ENCODE measurements at places on chromosomes 16 and 17. TPM values are rescaled to one million over a fixed set of nuclear protein-coding genes. Genes with fewer than 3 reads are reported as not detected.

CMTM1 gene
- total RNA-seq = 17.8 TPM

ALKBH5 gene
- total RNA-seq = 118 TPM

TBC1D3G gene
- not detected for total RNA-seq

SEPTIN12 gene
- not detected for total RNA-seq

KIF19 gene
- total RNA-seq = 3.5 TPM

MEFV gene
- total RNA-seq = 0.15 TPM

LGALS9B gene
- not detected for total RNA-seq

FBXL16 gene
- 34.6 TPM for total RNA-seq

DNA sequence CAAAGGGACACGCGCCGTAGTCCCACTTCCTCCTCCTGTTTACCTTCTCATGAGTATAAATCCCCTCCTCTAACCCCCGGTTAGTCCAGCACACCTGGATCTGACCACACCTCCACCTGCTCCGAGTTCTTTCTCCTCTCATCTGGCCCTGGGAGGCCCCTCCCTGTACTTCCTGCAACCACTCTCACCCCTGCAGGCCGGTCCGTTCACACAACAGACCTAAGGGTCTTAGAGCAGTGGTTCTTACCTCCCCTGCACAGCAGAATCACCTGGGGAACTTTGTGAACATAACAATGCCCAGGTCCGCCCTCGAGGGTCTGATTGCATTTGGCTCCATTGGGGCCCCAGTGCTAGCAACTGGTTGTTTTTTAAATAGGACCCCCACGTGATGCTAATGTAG, 24.8 kb downstream of the TMEM114 start:
- no peaks in the 10 kb centered on the region for H3K27me3 ChIP-seq
- DNase-seq = no peak
- peaks cover 6% of the 10 kb centered on the region for H3K4me1 ChIP-seq
- H3K4me3 ChIP-seq = no peak overlapping the region

DNA sequence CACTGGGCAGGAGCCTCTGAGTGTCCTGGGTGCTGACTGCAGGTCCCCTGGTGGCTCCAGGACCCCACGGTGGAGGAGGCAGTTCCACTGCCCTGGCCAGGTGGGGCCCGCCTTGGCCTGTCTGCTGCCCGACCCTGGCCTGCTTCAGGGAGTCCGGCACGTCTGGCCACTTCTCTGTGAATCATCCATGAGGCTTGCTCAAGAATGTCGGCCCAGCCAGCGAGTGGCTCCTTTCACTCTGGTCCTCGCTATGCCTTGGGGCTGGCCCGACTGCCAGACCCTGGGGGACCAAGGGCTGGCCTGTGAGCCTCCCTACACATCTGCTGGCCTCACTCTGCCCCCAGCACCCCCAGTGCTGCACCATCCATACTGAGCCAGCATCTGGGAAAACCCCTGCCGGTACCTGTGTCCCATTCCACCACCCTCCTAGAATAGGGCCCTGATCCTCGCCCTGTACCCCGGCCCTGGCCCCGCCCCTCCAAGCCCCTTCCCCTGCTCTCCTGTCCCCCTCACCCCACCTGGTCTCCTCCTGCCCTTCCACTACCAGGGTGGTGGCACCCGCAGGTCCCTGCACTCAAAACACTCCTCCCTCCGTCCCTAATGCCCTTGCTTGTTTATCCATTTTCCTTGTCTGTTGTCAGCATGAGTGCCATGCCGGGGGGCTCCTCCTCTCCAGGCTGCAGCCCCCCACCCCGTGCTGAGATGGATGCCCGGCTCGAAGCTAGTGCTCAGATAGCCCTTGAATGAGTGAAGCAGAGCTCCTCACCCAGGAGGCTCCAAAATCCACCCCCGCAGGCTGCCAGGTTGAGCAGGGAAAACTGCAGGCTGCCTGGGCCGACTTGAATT, 35.5 kb downstream of the ADCY7 start:
- H3K36me3 ChIP-seq = peaks cover 43% of the 10 kb centered on the region
- no peak for DNase-seq
- H3K27me3 ChIP-seq = no peaks in the 10 kb centered on the region

DNA sequence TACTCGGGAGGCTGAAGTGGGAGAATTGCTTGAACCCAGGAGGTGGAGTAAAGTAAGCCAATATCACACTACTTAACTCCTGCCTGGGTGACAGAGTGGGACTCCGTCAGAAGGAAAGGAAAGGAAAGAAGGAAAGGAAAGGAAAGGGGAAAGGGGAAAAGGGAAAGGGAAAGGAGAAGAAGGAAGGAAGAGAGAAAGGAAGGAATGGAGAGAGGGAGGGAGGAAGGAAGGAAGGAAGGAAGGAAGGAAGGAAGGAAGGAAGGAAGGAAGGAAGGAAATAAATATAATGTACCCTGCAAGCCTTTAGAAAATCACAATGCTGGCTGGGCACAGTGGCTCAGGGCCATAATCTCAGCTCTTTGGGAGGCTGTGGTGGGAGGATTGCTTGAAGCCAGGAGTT, 27.3 kb downstream of the SLC5A11 start:
- H3K4me3 ChIP-seq = no peak overlapping the region
- no peak overlapping the region for H3K27ac ChIP-seq
- H3K27me3 ChIP-seq = peaks cover 1% of the 10 kb centered on the region
- DNase-seq = no peak
- H3K4me1 ChIP-seq = no peaks in the 10 kb centered on the region

GRCh38 chr16:84800158-84800978, 19.4 kb upstream of the CRISPLD2 start:
- H3K4me3 ChIP-seq = no peak overlapping the region
- no peak for DNase-seq
- H3K27me3 ChIP-seq = peaks cover 1% of the 10 kb centered on the region
- H3K4me1 ChIP-seq = peaks cover 3% of the 10 kb centered on the region
- H3K36me3 ChIP-seq = no peaks in the 10 kb centered on the region

DNA sequence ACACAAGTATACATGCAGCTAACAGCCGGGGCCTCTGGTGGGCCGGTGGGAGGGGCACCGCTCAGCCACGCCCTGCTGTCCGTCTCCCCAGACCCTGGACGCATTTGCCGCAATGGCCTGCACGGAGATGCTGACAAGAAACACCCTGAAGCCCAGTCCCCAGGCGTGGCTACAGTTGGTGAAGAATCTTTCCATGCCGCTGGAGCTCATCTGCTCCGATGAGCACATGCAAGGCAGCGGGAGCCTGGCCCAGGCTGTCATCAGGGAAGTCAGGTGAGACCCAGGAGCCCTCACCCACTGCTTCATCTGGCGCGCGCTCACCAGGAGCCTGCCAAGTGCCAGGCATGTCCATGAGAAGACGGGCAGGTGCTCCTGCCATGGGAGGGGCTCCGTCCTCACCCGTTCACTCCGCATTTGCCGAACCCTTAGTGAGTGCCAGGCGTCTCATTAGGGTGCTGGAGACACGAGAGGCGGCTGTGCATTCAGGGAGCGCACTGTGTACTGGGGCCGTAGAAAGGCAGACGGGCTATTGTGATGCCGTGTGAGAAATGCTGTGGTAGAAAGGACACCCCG, 51.4 kb upstream of the ENDOV start:
- H3K4me3 ChIP-seq = no peak overlapping the region
- no peaks in the 10 kb centered on the region for H3K27me3 ChIP-seq
- H3K4me1 ChIP-seq = no peaks in the 10 kb centered on the region
- peaks cover 96% of the 10 kb centered on the region for H3K36me3 ChIP-seq
- DNase-seq = no peak

DNA sequence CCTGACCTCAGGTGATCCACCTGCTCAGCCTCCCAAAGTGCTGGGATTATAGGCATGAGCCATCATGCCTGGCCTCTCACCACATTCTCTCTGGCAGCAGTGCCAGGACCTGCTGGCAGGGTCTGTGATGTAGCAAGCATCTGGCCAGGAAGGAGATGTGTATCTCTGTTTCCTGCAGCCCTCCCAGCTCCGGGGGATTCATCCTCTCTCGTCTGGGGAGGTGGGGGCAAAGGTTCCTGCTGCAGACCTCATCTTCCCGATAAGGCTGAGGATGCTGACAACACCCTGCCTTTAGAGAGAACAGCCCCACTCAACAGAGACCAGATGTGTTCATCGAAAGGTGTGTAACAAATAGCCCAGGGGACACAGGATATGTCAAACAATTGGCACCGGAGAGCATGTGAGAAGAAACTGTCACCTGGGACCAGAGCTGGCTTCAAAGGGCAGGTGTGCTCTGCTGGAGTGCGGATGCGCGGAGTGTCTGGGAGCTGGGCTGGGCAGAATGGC, 54.8 kb upstream of the SEC14L1 start:
- peaks cover 23% of the 10 kb centered on the region for H3K36me3 ChIP-seq
- no peak overlapping the region for H3K27ac ChIP-seq
- H3K4me1 ChIP-seq = peaks cover 42% of the 10 kb centered on the region
- H3K27me3 ChIP-seq = peaks cover 4% of the 10 kb centered on the region

- H3K4me1 ChIP-seq = no peaks in the 10 kb centered on the region
- no peaks in the 10 kb centered on the region for H3K36me3 ChIP-seq
- no peak for DNase-seq
- no peaks in the 10 kb centered on the region for H3K27me3 ChIP-seq
- H3K4me3 ChIP-seq = no peak overlapping the region
- no peak overlapping the region for H3K27ac ChIP-seq
These were observed 13.7 kb downstream of the GLP2R start for GRCh38 chr17:9839433-9839832.

- peak; percentile 67 for DNase-seq
- peak overlapping the region; percentile 76 for H3K27ac ChIP-seq
- no peak overlapping the region for H3K4me3 ChIP-seq
- no peaks in the 10 kb centered on the region for H3K27me3 ChIP-seq
These were observed 11.7 kb downstream of the CCDC57 start for GRCh38 chr17:82200743-82201497.

DNA sequence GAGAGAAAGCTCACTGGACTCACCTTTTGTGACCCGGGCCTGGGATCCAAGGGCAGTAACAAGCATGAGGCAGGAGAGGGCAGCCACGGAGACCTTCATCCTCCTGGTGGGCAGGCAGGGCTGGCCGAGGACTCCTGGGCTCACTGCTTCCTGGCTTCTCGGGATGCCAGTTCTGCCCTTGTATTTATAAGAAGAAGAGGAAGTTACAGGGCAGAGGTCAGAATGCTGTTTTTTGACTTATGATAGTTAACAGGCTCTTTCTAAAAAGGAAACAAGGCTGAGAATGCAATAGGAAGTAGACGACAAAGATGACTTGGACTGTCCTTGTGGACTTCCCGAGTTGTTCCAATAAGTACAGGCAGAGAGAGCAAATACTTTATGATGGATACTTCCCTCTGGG, at the start of gene CCL23:
Gene CCL23, minus strand, starts transcription at position 174 of the 400 bp plus-strand sequence. Its CDS starts 75 bp downstream, at position 99.
- no peaks in the 10 kb centered on the region for H3K36me3 ChIP-seq
- no peak for DNase-seq
- H3K4me1 ChIP-seq = no peaks in the 10 kb centered on the region
- peaks cover 53% of the 10 kb centered on the region for H3K27me3 ChIP-seq

DNA sequence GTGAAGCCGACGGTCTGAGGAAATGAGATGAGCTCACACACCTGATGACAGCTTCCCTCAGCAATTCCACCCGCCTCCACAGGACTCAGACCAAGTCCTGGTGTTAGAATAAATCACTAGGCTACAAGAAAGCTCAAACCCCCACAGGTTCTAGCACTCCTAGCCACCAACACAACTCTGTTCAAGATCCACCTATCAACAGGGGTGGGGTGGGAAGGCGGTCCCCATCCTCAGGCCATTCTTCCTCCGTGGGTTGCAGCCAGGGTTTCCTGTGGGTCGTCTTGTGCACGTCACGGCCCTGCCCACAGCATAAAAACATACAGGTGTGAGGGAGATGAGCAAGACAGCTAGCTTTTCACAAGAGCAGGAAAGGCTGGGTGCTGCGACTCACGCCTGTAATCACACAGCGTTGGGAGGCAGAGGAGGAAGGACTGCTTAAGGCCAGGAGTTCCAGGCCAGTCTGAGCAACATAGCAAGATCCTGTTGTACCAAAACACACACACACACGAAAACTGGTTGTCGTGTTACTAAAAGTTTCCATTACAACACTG, 81.1 kb downstream of the ANKRD11 start:
- H3K4me1 ChIP-seq = peaks cover 81% of the 10 kb centered on the region
- peaks cover 10% of the 10 kb centered on the region for H3K36me3 ChIP-seq
- H3K4me3 ChIP-seq = no peak overlapping the region
- DNase-seq = peak; percentile 72

GRCh38 chr16:62036802-62037135, 531 bp upstream of the CDH8 start:
- no peak overlapping the region for H3K27ac ChIP-seq
- no peak for DNase-seq
- H3K27me3 ChIP-seq = no peaks in the 10 kb centered on the region
- no peak overlapping the region for H3K4me3 ChIP-seq

- H3K27ac ChIP-seq = no peak overlapping the region
- DNase-seq = no peak
- H3K36me3 ChIP-seq = no peaks in the 10 kb centered on the region
- H3K4me3 ChIP-seq = no peak overlapping the region
- H3K27me3 ChIP-seq = peaks cover 7% of the 10 kb centered on the region
These were observed 10.0 kb downstream of the SLC38A8 start for GRCh38 chr16:84032458-84033178.

- no peak for DNase-seq
- H3K4me3 ChIP-seq = no peak overlapping the region
These were observed 17.0 kb downstream of the RPTOR start for GRCh38 chr17:80561541-80562114.

- peaks cover 67% of the 10 kb centered on the region for H3K36me3 ChIP-seq
- peak overlapping the region; percentile 94 for H3K27ac ChIP-seq
- peaks cover 59% of the 10 kb centered on the region for H3K4me1 ChIP-seq
- peak; percentile 35 for DNase-seq
These were observed 1.3 kb downstream of the METTL23 start for GRCh38 chr17:76727745-76728456.

GRCh38 chr17:19533718-19534561, at the start of gene SLC47A1:
SLC47A1 (plus strand) TSS chr17:19533854; CDS start chr17:19533940, 86 bp downstream.
- DNase-seq = no peak
- H3K27ac ChIP-seq = no peak within 1 kb of the TSS
- no peaks in the 10 kb centered on the region for H3K36me3 ChIP-seq
- H3K4me3 ChIP-seq = peak within 1 kb of the TSS; percentile 21
- peaks cover 16% of the 10 kb centered on the region for H3K4me1 ChIP-seq

- H3K4me1 ChIP-seq = no peaks in the 10 kb centered on the region
- peaks cover 40% of the 10 kb centered on the region for H3K27me3 ChIP-seq
- H3K27ac ChIP-seq = no peak overlapping the region
- H3K36me3 ChIP-seq = no peaks in the 10 kb centered on the region
- DNase-seq = no peak
These were observed 57.0 kb upstream of the KIFC3 start for GRCh38 chr16:57859331-57859730.

- DNase-seq = no peak
- H3K4me1 ChIP-seq = peaks cover 8% of the 10 kb centered on the region
- no peak overlapping the region for H3K27ac ChIP-seq
- H3K27me3 ChIP-seq = no peaks in the 10 kb centered on the region
These were observed 201.1 kb downstream of the FTO start for GRCh38 chr16:53905028-53905427.

GRCh38 chr17:73592079-73592415, 52.2 kb downstream of the SDK2 start:
- no peaks in the 10 kb centered on the region for H3K36me3 ChIP-seq
- DNase-seq = no peak
- H3K4me3 ChIP-seq = peak overlapping the region; percentile 39
- H3K4me1 ChIP-seq = peaks cover 51% of the 10 kb centered on the region
- H3K27me3 ChIP-seq = peaks cover 2% of the 10 kb centered on the region

Measured in activated CD4-positive, alpha-beta memory T cell treated with anti-CD3 and anti-CD28 coated beads, Interleukin-2, amount 10 ng/mL, durations not matched to agents 7 days and 5 days (primary cell).